NT2/D1 (cell line): ENCODE measurements at places on chromosomes 7 and 10.

DNA sequence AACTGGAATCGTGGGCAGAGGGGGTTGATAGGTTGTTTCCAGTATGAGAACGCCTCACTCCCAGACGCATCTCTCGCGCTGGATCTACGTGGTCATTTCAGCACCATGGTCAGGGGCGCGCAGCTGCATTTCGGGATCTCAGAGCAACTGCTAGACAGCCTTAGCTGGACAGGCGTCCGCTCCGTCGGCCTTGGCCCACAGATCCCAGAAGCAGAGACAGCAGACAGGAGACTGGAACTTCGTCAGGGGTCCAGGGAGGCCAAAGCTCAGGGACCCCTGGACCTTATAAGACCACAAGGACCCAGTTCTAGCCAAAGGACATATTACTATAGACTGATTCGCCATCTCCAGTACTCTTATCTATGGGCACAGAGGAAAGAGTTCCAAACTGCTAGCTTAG, 5.3 kb downstream of the NEUROG3 start:
- no peak for DNase-seq

DNA sequence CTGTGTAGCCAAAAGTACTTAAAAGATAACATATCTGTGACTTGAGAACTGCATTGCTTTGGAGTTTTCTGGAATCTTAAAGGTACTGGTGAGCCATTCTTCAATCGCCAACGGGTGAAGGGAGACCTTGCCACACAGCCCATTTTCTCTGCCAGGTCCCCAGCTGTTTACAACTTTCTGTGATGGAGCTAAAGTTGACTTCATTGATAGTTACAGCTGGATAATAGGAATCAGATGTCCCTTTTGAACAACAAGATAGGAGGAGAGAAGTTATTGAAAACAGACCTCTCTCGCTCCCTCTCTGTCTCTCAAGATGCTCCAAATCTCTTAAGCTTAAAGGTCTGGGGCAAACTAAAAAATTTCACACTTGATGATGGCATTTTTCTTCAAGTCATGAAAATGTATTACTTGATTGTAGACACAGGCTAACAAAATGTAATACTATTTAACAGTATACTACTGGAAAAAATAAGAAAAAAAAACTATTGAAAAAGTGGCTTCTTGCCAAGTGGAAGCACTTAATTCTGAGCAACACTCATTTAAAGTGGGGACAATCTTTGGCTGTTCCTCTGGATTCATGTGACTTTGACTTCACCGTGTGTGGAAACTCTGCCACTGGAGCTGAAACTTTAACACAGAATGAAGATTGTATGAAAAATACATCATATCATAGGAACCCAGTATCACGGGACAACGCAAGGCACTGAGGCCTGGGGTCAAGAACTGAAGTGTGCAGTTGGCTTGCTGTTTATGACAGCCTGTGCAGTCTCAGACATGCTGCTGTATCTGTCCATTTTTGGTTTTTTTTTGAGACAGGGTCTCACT, 78.4 kb upstream of the AFAP1L2 start:
- no peak for DNase-seq

- no peak for DNase-seq
Observed at GRCh38 chr7:6142871-6143380, 111.8 kb downstream of the ANKRD61 start.

DNA sequence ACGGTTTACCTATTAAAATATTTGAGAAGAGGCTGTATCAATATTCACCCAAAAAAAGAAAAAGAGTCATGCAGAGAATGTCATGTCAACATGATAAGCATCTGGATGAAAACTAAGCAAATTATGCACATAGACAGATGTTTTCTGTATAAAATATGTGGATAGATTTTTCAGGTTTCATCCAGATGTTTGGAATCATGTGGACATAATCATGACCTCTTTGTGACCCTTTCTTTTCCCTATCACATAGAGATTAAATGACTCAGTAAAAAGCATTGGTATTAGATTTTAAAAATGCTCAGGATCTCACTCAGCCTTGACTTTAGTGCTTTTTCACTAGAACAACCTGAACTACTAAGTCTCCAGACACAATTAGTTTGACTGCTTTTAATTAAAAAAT, 90.0 kb downstream of the FOXP2 start:
- no peak for DNase-seq

- no peak for DNase-seq
Observed at GRCh38 chr10:79336739-79337138, 10.5 kb upstream of the PPIF start.

DNA sequence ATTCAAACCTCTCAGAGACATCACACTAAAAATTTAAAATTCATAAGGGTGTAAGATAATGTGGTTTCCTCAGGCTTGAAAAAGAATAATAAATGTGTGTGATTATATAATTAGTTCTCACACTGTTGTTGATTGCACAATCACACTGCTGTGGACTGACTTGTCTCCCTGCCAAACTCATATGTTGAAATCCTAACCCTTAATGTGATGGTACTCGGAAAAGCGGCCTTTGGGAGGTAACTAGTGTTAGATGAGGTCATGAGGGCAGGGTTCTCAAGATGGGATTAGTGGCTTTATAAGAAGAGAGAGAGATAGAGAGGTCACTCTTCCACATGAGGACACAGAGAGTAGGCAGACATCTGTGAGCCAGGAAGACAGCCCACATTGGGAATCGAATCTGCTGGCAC, 128.5 kb upstream of the COL1A2 start:
- no peak for DNase-seq

DNA sequence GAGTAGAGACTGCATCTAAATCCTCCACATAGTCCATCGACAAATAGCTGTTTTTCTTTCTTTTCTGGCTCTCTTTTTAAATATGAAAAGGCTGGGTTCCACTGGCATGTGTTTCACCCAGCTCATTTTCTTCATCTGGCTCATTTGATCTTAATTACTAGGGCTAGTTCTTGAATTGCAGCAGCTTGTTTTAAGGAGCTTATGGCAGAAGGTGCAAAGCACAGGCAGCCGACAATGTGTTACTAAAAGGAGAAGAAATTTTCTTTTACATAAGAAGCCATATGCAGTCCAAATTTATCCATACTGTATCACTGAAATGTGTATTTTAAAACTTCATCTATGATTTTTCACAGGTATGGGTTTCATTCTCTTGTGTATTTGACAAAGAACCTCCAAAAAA, 205.6 kb upstream of the PTER start:
- no peak for DNase-seq

DNA sequence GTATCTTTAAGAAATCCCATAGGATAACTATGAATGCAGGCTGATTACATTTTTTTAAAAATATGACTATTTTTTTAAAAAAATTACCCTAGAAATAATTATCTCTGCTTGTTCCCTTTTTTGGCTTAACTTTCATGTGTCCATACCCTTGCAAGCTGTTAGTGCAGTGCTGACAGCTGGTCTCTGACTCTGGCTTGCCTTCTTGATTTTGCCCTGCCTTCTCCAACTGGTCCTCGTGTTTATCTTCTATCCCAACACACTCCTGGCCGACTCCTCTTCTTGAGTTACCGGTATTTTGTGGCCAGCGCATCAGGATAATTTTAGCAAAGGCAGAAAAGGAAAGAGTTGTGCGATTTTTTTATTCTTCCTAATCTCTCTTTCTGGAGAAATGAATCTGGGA, 111.7 kb upstream of the STARD3NL start:
- DNase-seq: no peak

DNA sequence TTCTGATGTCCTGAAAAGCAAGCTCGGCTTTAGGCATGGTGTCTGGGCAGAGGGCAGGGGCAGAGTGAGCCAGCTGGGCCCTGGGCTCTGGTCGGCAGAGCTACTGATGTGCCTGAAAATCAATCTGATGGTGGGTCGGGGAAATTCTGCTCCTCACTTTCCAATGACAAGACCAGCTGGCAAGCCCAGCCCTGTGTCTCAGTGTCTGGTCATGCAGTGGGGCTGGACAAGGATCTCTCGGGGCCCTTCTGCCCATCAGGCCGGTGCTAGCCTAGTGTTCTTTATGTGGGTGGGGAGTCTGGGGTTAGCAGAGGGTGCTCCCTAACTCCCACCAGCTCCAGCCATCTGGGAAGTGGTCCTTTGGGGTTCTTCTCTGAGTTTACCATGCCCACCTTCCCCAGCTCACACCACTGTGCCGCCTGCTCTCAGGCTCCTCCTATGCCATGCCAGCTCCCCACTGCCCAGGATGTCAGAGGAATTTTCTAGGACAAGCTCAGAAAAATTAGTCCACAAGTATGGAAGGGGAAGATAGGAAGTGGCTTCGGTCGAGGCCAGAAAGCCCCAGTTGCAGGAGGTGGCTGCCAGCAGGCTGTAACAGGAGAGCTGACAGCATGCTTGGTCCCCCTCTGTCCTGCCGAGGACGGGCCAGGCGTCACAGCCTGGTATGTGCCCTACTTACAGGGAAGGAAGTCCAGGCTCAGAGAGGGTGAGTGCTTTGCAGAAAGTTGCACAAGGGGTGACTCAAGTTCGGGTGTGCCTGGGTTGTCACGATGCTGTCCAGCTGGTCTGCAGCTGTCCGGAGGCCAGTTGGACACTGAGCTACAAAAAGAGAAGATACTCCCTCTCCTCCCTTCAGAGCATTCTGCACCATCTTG, 135.2 kb downstream of the ADCY1 start:
- no peak for DNase-seq

DNA sequence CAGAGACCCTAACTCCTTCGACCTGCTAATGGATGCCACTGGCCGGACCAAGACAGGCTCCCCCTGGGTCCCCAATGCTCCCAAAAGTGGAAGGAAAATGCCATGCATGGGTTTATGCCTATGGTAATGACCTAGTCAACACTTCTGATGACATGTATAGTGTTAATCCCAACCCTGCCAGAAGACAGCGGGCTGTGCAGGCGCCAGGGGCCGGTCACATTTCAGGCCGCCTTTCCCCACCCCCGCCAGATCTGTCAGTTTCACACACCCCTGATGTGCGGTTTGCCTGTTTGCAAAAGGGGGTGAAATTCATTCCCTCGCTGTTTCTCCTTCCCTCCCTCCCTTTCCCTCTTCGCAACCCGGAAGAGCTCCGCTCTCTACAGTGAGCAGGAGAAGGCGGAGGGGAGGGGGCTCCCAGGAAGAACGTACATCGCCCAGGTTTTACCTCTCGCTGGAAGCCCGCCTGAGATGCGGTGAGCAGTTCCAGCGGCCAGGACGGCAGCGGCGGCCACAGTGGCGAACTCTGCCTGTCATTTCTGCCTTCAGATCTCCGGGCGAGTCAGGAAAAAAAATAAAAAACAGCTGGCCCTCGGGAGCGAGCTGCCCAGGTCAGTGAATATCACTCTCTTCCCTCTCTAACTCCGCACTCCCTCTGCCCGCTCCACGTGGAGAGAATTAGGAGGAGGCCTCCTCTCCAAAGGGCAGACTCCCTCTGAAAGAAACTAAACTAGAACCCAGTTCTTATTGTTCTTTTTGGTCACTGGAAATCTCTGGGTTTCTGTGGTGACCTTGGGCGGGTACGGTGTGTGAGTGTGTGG, 9.4 kb upstream of the GATA3 start:
- no peak for DNase-seq

- DNase-seq: no peak
Observed at GRCh38 chr7:935164-935873, 19.2 kb downstream of the ADAP1 start.

- DNase-seq: no peak
Observed at GRCh38 chr7:424961-425793, 94.5 kb downstream of the PDGFA start.

- no peak for DNase-seq
Observed at GRCh38 chr7:22194658-22195273, 162.2 kb downstream of the RAPGEF5 start.

DNA sequence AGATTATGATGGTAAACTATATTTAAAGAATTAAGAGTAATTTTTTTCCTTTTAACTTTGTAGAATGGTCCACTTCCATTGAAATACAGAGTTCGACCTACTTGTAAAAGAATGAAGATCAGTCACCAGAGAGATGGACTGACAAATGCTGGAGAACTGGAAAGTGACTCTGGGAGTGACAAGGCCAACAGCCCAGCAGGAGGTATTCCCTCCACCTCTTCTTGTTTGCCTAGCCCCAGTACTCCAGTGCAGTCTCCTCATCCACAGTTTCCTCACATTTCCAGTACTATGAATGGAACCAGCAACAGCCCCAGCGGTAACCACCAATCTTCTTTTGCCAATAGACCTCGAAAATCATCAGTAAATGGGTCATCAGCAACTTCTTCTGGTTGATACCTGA, 8.3 kb downstream of the BMI1 start:
- no peak for DNase-seq

- no peak for DNase-seq
Observed at GRCh38 chr10:31770307-31770902, 158.2 kb downstream of the ARHGAP12 start.

- DNase-seq: no peak
Observed at GRCh38 chr7:30460246-30460633, 18.3 kb downstream of the NOD1 start.

DNA sequence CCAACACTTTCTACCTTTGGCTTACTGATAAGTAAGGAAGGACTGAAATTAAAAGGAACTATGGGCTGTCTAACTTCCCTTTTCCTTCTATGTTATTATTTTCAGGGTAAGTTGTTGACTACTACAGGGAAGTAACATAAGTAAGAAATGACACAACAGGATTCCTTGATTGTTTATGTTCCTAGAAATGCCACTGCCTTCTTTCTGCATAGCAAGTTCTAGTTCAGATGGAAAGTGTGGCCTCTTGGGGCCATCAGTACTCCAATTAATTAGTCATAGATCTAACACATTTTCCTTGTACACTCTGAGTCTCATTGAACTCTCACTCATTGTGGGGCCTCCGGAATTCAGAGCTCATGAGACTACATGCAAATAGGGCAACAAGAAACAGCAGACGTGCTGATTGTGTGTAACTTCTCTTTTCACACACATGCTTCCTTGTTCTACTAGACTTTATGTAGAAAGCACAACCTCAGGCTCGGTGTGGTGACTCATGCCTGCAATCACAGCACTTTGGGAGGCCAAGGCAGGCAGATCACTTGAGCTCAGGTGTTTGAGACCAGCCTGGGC, 35.3 kb upstream of the HIBADH start:
- DNase-seq: no peak

GRCh38 chr7:142759433-142759832, 10.2 kb downstream of the PRSS1 start:
- no peak for DNase-seq

- DNase-seq: no peak
Observed at GRCh38 chr7:137880432-137880831, 33.7 kb upstream of the DGKI start.

- no peak for DNase-seq
Observed at GRCh38 chr10:58968389-58968755, 208.1 kb upstream of the PHYHIPL start.

DNA sequence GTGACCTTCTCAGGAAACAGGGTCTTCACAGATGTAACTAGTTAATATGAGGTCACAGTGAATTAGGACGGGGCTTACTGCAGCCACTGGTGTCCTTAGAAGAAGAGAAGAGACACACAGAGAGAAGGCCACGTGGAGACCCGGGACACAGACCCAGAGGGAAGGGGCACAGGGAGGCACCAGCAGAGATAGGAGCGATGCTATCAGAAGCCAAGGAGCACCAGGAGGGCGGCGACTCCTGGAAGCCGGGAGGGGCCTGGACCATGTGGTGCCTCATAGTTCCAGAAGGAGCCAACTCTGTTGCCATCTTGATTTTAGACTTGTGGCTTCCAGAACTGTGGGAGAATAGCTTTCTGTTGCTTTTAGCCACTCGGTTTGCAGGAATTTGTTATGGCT, 505.9 kb downstream of the TCERG1L start:
- no peak for DNase-seq

GRCh38 chr10:52216852-52217251, 97.2 kb upstream of the DKK1 start:
- DNase-seq: no peak
